Mesenchymal stem cell (in vitro differentiated cells and primary cell): ENCODE measurements at places on chromosomes 6 and 20.

- DNase-seq = peak; percentile 72
Observed at GRCh38 chr20:36847710-36848040, 28.3 kb upstream of the TLDC2 start.

DNA sequence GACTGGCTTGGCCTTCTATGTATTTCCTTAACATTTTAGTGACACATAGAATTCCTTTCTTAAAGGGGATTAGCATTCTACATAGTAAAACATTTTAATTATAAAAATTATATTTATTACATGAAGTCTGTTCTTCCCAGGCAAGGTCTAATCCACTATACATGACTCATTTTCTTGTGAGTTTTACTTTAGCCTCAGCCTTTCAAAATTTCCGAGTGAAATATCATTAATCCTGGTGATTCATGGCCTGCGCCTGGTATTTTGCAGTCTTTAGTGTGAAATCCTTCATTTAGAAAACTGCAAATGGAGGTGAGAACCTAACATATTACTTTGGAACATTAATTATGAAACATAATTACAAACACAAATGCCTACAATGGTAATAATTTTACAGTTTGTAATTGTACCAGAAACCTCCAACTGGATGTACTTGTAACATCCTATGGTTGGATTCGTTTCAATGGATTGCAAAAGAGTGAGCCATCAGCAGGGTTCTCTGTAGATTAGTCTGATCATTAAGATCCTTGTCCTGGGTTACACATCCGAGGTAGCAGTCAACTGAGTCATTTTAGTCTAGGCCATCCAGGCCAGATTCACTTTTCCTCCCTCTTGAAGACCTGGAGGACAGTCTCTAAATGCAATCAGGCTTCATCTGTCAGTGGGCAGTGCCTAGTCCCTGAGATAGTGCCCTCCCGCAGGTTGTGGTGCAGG, 272.0 kb downstream of the PACRG start:
- DNase-seq = peak; percentile 63

- no peak for DNase-seq
Observed at GRCh38 chr6:107673076-107673494, 151.0 kb downstream of the SCML4 start.

DNA sequence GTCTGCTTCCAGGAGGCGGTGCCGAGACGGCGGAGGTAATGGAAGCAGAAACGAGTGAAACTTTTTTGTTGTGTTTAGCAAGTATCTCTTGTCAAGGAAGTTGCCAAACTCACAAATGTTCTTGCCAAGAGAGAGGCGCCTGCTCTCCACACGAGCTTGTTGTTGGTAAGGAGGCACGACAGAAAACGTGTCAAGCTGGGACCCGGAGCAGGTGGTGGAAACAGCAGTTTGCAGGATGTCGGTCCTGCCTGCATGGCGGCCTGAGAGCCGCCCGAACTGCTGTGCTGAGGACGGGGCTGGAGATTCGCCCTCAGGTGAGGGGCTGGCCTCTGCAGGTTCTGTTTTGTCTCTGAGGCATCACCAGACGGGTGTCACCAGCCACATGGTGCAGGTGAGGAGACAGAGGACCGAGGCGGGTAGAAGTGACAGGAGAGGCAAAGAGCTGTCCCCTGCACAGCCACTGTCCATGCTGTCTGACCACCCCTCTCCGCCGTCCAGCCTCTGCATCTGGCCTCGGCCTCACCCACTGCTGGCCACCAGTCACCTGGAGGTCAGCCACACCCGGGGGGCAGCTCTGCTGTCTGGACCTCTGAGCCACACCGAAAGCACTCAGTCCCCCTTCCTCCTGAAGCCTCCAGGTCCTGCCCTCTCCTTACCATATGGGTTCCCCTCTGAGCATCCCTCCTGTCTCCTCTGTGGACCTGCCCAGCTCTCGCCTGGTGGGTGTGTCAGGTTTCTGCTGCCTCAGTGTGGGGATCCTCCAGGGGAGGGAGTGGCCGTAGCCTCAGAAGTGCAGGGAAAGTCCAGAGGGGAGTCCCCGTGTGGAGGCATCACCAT, 261.5 kb downstream of the TAF4 start:
- no peak for DNase-seq
